Memory B cell (primary cell): ENCODE measurements at places on chromosomes 2 and 18.

DNA sequence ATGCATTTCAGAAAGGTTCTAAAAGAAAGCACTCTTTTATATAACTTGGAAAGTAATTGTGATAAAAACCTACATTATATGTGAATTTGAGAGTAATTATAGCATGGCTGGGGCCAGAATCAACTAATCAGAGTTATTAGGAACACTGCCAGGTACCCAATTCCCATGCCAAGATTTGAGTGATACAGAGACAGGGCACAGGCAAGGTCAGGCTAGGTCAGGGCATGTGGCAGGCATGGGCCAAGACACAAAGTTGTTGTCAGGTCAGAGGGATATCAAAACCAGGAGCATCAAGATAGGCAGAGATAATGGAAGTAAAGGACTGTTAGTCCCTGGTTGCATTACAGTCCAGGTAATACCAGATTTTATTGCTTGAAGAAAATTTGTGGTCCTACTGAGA is 87.4 kb downstream of the MYO3B start:
- DNase-seq = no peak

- no peak for DNase-seq
Measured at GRCh38 chr2:40279001-40279400, 172.9 kb downstream of the SLC8A1 start.

- DNase-seq = no peak
Measured at GRCh38 chr2:67164771-67165522, 232.2 kb upstream of the ETAA1 start.

- no peak for DNase-seq
Measured at GRCh38 chr18:22915337-22915736, 17.8 kb upstream of the RBBP8 start.

DNA sequence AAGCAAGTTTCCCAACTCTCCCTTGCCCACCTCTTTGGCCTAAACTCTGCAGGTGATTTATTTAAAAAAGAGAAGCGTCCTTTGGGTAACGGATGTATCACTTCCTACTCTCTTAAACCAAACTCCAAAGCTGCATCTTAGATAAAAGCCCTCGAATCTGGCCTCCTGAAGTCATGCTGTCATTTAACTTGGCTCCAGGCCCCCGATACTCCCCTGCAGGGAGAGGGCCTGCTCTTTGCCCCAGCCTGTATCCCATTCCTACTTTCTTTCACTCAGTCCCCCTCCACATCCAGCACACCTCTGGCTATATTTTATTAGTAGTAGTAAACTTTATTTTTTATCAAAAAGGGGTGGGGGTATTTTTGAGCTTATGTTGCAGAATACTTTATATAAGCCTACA is 19.0 kb downstream of the TEKT4 start:
- DNase-seq = no peak

- DNase-seq = no peak
Measured at GRCh38 chr2:234536178-234536965, 39.5 kb upstream of the ARL4C start.

GRCh38 chr2:236601316-236602202 is 31.9 kb downstream of the ACKR3 start:
- no peak for DNase-seq

- DNase-seq = no peak
Measured at GRCh38 chr2:32688541-32688940, 60.7 kb downstream of the TTC27 start.

DNA sequence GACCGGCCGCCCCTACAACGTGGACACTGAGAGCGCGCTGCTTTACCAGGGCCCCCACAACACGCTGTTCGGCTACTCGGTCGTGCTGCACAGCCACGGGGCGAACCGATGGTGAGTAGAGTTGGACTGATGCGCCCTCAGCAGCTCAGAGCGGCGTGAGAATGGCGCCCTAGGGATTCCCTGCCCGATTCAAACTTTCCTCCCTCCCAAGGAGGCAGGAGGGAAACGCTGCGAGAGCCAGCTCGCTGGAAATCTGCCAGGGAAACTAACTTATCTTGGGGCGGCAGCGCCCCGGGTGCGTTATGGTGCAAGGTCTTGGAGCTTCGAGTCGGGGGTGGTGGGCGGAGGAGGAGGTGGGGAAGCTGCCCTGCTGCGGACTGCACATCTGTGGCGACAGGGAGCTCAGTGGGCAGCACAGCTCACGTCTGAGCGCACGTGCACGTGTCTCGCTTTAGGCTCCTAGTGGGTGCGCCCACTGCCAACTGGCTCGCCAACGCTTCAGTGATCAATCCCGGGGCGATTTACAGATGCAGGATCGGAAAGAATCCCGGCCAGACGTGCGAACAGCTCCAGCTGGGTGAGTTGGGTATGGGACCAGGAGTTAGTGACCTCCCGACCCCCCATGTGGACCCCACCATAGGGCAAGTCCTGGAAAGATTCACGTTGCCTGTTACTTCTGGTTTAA is 697 bp downstream of the ITGA4 start:
- no peak for DNase-seq

DNA sequence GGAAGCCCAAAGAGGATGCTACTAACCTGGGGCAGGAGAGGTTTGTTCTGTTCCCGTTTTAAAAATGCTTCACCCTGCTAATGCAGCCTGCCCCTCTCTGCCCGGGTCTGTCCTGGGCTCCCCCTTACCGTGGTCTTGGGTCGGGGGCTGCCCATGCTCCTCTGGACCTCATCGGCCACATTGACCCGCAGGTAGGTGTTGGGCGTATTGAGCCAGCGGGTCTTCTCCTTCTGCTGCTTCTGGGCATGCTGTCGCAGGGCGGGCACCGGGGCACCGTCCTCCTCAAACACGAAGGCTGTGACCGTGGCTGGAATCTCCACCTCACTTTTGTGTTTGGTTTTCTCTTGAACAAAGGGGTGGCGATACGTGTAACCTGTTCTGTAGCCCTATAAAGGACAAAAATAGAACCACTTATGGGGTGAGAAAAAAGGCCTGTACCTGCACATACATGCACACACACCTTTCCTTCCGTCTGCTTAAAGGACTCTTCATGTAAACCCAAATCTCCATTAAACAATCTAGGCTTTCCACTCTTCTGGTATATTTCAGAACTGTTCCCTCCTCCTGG is 89.3 kb downstream of the ADD2 start:
- DNase-seq = no peak

DNA sequence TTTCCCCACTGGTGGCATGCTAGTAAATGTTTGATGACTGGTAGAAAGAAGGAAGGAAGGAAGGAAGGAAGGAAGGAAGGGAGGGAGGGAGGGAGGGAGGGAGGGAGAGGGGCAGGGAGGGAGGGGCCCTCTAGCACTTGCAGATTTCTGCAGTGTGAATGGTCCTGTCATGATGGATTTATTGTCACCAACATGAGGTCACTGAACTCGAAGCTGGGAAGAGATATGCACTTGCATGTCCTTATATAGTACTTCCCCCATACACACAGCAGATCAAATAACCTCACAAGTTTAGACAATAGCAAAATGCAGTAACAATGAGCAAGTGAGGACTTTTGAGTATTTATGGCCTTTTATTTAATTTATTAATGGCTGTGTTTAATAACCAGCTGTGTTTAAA is 44.5 kb upstream of the CXCR4 start:
- no peak for DNase-seq

DNA sequence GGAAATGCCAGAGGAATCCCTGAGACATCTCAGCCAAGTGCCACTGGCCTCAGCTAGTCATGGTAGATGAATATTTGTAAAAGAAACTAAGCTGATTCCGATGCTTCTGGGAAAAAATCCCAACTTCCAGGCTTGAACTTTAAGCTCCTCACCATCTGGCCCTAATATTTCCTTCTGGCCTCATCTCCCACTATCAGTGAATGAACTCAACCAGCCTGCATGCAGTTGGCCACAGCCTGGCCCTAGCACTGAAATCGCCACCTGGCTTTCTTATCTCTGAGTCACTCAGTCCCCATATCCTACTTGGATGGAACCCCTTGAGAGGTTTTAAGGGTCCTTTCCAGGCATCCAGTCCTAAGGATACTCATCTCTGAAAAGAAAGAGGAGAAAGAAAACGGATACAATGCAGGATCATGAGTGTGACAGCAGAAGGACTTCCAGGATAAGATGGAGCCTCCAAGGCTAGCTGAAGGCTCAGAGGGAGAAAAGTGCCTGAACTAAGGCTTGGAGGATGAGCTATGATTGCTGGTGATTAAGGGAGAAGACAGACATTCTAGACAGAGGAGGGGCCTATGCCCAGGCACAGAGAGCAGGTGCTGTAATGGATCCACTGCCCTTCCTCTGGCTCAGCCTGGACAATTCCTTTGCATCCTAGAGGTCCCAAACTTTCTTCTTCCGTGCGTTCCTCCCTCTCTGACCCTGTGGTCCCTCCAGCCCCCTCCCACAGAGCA is 141.5 kb upstream of the MYCN start:
- no peak for DNase-seq

DNA sequence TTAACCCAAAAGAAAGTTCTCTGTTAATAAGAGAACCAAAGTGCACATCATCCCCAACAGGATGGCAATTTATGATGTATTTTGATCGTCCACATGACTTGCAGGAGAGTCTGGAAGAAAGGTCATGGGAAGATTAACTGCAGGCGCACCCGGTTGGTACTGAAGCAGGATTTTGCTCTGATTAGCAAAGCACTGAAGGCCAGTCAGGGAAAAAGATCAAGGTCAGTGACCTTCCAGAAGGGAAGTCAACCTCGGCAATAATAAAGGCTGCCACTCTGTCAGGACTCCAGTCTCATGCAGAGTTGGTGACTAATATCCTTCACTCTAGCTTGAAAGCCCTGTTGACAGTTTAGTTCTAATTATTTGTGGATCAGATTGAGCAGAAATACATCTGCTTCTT is 432.7 kb upstream of the RAB12 start:
- DNase-seq = no peak

GRCh38 chr2:46644690-46645385 is 165.5 kb downstream of the TMEM247 start:
- no peak for DNase-seq

DNA sequence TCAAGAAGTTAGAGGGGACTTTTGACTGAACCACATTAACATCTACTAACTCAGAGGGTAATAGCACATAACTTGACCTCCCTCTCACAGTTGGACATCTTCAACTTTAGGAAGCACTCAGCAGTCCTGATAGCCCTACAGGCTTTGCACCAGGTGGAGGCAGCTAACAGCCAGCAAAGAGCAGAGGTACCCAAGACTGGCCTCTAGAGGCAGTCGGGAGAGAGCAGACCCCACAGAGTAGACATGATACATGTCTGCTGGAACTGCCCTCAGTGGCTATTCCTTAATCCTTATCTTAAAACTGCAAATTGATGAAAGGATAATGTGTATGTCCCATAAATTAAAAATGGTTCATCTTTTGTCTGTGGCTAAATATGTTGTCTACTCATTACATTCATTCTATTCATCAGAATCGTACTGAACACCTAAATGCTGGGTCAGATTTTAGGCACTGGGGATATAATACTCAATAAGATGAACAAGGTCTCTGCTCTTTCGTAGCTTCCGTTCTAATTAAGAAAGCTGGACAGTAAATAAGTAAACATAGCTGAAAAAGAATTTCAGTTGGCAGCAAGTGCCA is 49.8 kb downstream of the CAB39 start:
- peak; percentile 13 for DNase-seq

- DNase-seq = no peak
Measured at GRCh38 chr2:177964892-177965291, 107.7 kb downstream of the PDE11A start.

GRCh38 chr2:100206731-100207255 is 64.4 kb upstream of the AFF3 start:
- DNase-seq = no peak

- DNase-seq = peak; percentile 39
Measured at GRCh38 chr18:63444580-63444979, 22.3 kb upstream of the VPS4B start.

DNA sequence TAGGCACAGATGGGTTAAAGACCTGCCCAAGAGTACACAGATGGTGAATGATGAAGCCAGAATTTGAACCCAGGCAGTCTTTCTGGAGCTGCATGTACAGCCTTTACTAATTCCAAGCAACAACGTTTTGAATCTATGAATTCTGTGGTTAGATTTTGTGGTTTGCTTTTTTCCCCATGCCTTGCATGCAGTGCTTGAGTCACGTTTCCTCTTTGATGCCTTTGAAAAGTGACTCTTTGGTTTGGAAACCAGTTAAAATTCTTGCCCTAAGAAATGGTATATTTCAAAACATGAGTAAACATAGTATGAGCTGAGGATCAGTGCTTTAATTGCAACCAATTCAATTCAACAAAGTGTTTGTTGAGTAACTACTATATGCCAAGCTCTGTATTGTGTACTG is 48.2 kb upstream of the PPM1B start:
- no peak for DNase-seq

DNA sequence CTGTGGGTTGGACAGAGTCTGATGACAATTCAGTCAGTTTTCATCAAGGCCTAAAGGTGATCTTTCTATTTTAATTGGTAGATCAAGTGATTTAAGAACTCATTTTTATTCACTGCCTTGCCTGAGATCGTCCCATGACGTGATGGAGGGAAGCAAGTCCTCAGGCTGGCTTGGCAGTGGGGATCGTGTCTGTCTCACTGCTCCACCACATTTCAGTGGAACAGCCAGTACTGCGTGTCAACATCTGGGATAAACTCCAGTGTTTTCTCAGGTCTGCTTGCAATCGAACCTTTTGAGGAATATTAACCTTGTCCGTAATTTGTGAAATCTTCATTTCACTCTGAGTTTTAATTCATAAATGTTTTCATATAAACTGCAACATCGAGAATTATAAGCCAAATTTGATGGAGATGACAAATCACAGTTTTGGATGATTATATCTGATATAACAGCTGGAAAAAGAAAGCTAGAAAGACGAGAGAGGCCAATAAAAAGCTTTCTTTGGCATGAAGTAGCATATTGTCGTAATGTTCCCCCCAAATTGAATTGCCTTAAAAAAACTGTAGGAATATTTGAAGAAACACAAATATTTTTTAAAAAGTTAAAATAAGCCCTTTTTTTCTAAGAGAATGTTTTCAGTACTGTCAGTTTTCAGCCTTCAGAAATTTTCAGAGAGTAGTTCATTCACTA is 414.7 kb upstream of the SPRED2 start:
- no peak for DNase-seq

DNA sequence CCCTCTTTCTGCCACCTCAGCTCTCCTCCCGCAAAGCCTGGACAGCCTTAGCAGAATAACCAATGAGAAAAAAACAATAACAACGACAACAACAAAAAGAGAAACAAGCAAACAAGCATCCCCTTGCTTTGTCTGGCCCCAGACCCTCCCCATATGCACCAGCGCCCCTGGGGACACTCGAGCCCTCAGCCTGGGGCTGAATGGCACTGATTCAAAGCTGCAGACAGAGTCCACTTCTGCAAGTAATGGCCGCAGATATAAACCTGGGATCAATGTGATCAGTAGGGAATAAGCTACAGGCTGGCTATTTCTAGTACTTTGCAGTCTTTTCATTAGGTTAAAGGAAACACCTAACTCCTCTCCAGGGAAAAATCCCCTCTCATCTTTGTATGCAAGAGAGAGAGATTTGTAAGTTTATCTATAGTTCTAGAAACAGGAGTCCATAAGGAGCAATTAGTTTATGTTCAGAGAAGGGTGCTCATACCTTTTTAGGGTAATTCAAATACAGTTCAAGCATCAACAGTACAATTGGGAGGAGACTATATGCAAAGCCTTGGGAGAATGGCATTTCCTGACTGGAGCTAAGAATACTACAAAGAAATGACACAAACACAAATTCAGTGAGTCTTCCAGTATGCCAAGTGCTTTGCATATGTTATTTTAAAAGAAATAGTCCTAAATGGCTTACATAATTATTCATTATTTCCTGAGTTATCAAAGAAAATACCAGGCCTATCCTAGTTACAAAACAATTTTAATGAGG is 122.3 kb upstream of the DDX18 start:
- no peak for DNase-seq
